ENCODE measurements at places on chromosomes 4 and X.

GRCh38 chr4:168737806-168738172 lies 240.9 kb downstream of the PALLD start:
- peak; percentile 75 for DNase-seq

- DNase-seq, result no peak
Observed at GRCh38 chrX:137695417-137695816, 129.5 kb downstream of the ZIC3 start.

DNA sequence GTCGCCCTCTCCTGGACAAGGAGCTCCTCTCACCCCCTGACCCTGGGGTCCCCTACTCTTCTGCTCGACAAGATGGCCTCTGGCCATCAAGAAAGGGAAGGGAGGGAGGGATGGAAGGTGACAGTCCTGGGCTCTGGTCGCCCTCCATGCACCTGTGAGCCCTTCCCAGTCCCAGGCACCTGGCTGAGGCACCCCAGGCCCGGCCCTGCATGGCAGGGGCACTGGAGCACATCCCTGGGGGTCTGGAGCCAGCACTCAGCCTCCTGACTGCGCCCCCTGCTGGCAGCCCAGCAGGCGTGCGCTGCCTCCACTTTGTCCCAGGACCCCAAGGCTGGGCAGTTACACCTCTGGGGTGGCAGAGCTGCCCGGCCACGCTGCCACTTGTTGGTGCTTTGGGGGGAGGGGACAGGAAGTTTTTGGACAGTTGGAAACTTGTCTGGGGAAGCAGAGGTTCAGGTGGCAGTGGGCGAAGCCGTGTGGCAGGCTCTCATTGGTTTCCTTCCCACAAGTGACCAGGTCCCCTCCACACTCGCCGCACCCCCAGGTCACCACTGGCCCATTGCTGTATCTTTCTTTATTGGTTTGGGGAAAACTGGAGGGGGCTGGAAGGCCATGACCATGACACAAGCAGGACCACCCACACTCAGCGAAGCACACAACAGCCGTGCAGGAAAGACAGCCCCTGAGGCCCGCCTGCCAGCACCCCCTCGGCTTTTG lies 4.3 kb downstream of the PNCK start:
- DNase-seq, result peak; percentile 56

GRCh38 chr4:127244515-127244914 lies 388.2 kb upstream of the INTU start:
- no peak for DNase-seq

DNA sequence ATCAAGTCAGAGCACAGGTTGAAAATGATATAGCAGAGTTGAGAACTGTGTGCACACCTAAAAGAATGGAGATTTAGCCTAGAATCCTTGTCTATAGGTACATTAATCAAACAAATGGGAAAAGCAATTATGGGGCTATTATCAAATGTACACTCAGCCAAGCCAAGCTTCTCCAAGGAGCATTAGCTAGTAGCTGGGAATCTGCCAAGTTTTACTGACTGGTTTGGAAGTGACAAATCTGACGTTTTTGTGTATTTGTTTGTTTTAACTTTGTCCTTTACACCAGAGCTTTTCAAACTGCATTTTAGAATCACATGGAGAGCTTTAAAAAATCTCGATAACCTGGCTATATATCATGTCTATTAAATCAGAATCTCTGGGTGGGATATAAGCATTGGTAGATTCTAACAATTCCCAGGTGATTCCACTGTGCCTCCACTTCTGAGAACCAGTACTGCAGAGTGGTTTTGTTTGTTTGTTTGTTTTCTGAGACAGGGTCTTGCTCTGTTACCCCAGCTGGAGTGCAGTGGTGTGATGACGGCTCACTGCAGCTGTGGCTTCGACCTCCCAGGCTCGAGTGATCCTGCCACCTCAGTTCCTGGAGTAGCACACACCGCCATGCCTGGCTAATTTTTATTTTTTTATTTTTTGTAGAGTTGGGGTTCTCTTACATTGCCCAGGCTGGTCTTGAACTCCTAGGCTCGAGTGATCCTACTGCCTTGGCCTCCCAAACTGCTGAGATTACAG lies 279.8 kb downstream of the UNC5C start:
- DNase-seq, result no peak

- DNase-seq, result no peak
Observed at GRCh38 chr4:36740796-36741310, 459.4 kb downstream of the DTHD1 start.

GRCh38 chrX:131827935-131828334 lies 195.2 kb upstream of the STK26 start:
- DNase-seq, result no peak

DNA sequence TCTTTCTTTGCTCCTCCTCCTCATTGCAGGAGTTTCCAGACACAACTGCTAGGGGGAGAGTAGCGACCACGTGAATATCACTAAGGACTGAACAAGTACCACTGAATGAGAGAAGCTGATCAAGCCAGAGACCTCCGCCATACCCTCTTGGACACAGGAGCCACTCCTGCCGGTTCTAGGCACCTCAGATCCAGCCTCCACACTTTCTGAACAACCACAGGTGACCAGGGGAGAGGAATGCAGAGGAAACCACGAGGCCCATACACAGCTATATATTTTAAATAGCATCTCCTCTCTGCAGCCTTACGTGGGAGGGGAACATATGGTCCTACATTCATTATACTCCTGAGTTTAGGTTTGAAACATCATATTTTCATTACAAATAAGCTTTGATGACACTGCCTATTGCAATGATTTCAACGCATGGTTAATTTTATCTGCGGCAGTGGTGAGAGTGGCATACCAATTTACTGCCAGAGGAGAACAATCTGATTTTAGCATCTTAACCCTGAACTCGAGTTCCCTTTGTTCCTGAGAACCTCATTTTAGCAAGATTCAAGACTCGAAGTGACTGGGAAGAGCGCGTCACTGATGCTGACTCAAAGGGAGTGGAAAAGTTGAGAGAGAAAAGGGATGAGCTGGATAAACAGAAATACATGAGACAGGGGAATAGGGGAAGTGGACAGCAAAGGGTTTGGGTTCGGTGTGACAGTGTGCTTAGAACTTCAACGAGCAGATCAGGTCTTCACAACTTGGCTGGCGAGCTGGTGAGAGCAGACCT lies 231.7 kb upstream of the PPARGC1A start:
- no peak for DNase-seq

GRCh38 chr4:137124278-137124932 lies 407.9 kb downstream of the PCDH18 start:
- no peak for DNase-seq

DNA sequence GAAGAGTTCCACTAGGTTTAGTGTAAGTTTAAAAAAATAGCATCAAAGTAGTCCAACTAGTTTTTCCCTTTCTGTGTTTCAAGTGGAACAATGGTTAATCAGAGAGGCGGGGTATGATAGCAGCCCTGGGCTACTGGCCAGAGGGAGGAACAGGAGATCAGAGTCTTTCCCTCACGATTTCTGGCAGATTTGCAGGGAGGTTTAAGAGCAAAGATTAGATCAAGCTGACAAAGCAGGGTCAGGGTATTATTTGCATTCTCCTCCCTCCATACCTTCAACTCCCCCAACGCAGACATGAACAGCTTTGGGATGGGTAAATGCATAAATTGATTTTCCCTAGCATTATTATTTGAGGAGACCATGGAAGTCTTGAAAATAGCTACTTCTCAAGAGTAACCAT lies 277.6 kb upstream of the DIAPH2 start:
- DNase-seq, result peak; percentile 77

DNA sequence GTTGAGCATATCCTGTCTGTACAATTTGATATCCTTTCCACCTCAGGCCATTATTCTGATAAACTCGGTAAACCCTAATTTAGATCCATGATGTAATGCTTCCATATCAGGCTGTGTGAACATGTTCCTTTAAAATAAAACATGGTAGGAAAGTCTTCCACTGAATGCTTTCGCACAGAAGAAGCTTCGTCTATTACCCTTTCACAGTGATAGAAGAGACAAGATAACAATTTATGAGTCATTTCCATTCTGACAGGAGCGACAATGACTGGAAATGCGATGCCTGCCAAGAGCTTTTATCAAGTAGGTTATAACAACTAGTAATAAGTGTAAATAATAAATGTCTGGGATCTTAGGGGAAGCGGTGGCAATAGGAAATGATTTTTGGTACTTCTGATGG lies 98.8 kb downstream of the TTC29 start:
- no peak for DNase-seq

- DNase-seq, result peak; percentile 83
Observed at GRCh38 chr4:56505269-56506130, at the start of gene ARL9. Gene ARL9 (plus strand): TSS chr4:56505791. CDS start chr4:56505863, 72 bp downstream.

DNA sequence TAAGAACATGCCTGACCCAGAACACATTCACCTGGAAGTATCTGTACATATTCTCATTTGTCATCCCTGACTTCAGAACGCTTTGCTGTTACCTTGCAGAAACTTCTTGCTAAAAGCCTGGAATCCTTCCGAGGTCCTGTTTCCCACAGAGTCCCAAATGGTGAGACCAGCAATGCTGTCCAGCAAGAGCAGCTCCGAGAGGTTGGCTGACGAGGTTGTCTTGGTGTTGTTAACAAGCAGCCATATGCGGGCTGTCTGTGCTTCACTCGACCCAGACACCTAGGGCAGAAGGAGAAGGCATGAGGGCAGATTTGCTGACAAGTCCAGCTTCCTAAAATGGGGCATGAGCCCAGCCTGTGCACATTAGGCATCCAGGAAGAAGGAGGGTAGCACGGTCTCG lies 19.3 kb downstream of the EVC2 start:
- peak; percentile 40 for DNase-seq

GRCh38 chr4:153464068-153464467 lies 2.1 kb upstream of the TMEM131L start:
- no peak for DNase-seq

DNA sequence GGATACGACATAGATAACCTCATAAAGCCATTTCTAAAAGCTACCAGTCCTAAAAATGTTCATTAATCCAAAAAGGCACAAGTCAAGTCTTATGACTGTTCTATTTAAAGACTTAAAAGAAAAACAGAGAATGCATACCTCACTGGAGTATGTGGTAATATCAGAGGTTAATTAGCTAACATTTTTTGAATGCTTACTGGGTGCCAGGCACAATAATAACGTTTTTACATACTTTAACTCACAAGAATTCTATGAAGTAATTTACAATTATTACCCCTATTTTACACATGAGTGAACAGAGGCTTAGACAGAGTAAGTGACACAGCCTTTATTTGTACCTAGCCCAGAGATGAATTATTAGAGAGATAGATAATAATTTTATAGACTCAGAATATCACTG lies 207.5 kb downstream of the PDGFC start:
- no peak for DNase-seq

GRCh38 chr4:133151341-133151690 lies 2.2 kb downstream of the PCDH10 start:
- no peak for DNase-seq

DNA sequence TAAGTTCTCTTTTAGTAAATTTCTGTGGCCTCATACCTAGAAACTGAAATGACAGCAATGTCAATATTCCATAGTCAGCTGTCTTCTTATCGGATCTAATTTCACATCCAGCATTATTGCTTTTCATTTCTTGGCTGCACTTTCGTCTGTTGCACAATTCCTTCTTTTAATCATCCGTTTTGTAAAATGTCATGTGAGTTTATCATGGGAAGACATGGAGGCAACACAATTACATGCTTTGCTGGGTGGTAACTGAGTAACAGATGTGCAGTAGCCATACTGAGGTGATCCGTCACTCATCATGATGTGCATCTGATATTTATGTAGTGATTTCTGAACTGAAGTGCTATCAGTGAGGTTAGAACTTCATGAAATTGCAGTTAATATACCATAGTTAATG lies 68.3 kb upstream of the SLC7A11 start:
- DNase-seq, result no peak

GRCh38 chr4:180898305-180898704 lies 1344.9 kb upstream of the TENM3 start:
- no peak for DNase-seq

GRCh38 chrX:19661961-19662360 lies 146.7 kb upstream of the MAP3K15 start:
- no peak for DNase-seq

DNA sequence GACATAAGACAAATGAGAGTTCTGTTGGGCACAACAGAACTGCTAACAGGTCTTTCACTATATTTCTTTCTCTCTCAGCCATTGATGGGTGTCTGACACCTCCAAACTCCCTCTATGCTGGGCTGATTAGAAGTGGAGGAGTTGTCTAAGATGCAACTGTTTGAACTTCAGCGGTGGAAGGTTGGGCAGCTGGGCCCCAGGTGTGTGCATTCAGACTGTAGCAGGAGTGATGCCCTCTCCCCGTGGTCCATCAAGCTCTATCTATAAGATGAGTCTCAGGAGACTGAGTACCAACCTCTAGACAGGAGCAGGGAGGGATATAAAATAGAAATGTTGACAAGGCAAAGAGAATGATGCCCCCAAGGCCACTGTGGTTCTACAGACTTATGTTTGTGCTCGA lies 28.2 kb upstream of the CHRNA9 start:
- no peak for DNase-seq

DNA sequence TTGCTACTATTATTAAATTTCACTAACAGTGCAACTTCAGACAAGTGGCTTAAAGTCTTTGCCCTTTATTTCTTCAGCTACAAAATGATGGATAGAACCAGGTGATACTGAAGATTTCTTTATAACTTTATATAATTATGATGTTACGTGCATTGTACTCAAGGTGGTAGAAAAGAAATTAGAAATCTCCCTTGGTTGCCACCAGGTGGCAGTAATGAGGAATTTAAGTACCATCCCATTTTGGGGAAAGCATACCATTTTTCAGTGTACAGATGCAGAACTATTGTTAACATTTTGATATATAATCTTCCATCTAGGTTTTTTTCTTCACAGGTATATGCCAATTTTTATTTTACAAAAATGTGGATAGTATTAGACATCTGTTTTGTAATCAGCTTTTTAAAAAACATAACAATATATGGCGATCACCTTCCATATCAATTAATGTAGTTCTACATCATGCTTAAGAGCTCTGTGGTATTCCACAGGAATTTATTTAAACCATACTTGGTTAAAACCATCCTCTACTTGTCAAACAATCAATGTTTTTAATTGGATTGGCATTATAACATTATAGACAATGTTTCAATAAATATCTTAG lies 37.7 kb upstream of the RAB33B start:
- DNase-seq, result no peak

- DNase-seq, result no peak
Observed at GRCh38 chrX:122272011-122272410, 912.1 kb upstream of the GRIA3 start.

GRCh38 chrX:118644378-118644777 lies 83.0 kb upstream of the IL13RA1 start:
- no peak for DNase-seq

DNA sequence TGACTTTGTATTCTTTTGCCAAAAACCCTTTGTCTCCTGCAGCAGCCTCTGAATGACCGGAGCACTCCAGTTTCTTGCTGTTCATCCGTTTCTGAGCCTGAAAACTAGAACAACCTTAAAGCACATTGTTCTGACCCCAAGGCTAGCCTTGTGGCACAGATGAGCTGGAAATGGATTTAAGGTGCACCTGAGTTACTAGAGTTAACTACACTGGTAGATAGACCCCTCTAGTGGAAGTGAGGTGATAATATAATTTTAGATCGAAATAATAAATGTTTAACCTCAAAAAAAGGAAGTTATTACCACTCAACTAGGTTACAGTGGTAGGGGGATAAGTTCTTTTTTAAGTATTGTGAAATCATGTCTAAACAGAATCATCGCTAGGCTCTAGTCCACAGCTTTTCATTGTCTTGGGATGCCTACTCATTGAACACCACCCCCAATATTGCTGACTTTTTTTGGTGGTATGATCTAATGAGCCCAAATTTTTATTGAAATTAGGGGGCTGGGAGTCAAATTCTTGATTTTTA lies 2.7 kb downstream of the PLS3 start:
- no peak for DNase-seq

Data from islet precursor cell (in vitro differentiated cells).